ENCODE measurements at places on chromosomes 12 and 14.
A peak's percentile ranks its signal among the peaks of the same experiment; 100 is the strongest.

DNA sequence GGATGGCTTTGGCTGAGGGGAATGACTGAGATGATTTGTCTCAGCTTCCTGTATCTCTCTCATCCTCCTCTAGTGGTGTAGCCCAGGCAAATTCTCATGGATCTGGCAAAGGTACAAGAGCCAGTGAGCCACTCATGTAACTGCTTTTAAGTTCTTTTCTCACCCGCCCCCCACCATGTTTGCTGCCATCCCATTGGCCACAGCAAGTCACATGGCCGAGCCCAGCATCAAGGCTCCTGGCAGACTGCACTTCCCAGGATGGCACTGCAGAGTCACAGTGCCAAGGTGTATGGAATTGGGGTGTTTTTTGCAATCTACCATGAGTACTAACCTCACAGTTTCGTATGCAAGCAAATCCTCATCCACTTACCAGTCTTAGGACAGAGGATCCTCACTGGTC lies 50.9 kb downstream of the CHST11 start:
- no peak for DNase-seq

DNA sequence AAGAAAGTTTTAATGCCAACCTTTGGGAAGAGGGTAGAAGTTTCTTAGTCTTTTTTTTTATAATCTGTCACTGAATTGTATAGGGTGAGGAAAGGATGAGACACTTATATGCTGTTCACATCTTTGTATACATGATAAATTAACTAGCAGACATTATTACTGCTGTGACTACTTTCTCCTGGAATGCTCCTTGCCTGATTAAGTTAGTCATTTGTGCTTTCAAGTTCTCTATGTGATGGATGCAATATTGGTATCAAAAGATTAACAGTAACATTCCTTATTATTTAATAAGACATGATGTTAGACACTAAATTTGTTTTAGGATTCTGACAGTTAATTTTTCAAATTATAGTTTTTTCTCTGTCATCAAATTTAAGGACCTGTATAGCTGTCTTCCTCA lies 223.4 kb upstream of the GARIN2 start:
- no peak for DNase-seq

GRCh38 chr12:54020591-54021405 lies 7.4 kb upstream of the HOXC6 start:
- DNase-seq, result no peak

DNA sequence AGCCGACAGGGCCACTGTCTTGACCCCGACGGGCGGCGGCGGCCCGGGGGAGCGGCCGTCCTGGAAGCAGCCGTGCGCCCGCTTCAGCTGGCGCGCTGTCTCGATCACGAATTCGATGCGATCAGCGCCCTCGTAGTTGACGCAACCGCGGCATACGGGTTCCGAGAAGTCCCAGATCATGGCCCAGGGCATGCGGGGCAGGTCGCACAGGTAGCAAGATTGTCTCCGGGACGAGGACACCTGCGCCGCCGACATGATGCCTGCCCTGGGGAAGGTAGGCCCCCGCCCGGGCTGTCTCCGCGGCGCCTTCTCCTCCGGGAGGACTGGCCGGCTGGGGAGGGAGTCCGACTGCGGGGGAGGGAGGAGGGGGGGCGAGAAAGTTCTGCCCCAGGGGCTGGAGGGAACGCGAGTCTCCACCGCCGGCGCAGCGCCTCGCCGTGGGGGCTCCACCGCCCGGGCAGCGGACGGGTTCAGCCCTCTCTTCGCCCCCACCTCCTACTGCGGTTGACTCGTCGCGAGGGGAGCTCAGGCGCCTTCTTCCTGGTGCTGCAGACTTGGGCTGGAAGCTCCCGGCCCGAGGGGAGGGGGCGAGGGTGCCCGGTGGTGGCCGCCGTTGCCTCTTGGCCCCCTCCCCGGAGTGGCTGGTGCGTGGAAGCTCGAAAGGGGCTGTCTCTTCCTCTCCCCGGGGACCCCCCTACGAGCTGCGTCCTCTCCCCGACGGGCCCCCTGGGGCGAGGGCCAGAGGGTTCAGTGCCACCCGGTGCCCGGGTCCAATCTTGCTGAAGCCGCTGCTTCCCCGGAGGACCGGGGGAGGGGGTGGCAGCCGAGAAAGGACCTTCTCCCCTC lies 747 bp downstream of the IRF2BPL start:
- no peak for DNase-seq

- DNase-seq, result no peak
Measured at GRCh38 chr12:88360343-88360742, 218.2 kb downstream of the TMTC3 start.

- no peak for DNase-seq
Measured at GRCh38 chr14:63745858-63746425, 18.1 kb upstream of the SGPP1 start.

DNA sequence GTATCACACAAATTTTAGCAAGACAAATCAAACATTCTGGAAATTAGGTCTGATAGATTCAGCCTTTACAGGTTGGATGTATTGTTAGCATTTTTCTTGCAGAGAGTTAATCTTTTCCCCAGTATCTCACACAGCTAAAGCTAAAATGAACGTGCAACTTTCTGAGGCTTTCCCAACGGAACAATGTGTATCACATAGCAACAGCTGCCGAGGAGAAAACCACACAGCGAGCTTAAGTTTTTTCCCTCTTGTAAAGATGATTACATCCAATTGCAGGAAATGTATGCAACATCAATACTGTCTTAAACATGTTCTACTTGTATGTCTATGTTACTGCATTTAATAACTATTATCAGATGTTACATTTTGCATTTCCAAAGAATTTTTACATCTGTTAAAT lies 182.2 kb downstream of the CCDC59 start:
- DNase-seq, result no peak

GRCh38 chr12:76470028-76470939 lies 89.3 kb downstream of the OSBPL8 start:
- DNase-seq, result peak; percentile 16
